Heart left ventricle (tissue), 16 donors: ENCODE measurements at places on chromosomes 6 and 20. TPM values are rescaled to one million over a fixed set of nuclear protein-coding genes. Genes with fewer than 3 reads are reported as not detected.

DNA sequence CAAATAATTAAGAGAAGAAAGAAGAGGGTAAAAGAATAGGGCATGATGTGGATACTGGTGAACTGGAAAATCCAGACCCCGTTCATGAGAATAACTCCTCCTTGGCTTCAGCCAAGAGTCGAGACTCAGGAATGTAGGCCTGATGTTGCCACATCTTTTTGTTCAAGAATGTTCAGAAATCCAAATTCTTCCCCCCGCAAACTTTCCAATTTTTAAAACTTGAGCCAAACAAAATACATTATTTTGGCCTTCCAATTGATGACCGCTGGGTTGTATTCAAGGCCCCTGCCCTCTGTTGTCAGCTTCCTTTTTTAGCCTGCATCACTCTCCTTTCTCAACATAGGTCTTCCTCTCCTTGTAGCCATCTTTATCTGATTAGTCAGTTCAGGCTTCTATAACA lies 106.1 kb downstream of the TNFAIP3 start:
- DNase-seq: no peak
- H3K4me3 ChIP-seq: no peak overlapping the region
- no peaks in the 10 kb centered on the region for H3K27me3 ChIP-seq
- H3K4me1 ChIP-seq: peaks cover 2% of the 10 kb centered on the region
- no peak overlapping the region for H3K27ac ChIP-seq

- no peak overlapping the region for H3K27ac ChIP-seq
- H3K36me3 ChIP-seq: no peaks in the 10 kb centered on the region
- peaks cover 6% of the 10 kb centered on the region for H3K4me1 ChIP-seq
These were observed 3.2 kb upstream of the REPS1 start for GRCh38 chr6:138991206-138991605.

PLA2G7 gene
- total RNA-seq: 0.39 TPM

IL17A gene
- not detected for total RNA-seq

EPPIN gene
- not detected for total RNA-seq
